Right ventricle myocardium inferior (tissue), 1 donor: ENCODE measurements at places on chromosomes 1 and 21. TPM values are rescaled to one million over a fixed set of nuclear protein-coding genes. Genes with fewer than 3 reads are reported as not detected.

Gene NLRP3
- total RNA-seq: 1.2 TPM

Gene C1orf74
- total RNA-seq: 1.8 TPM

Gene RUNX3
- 1.8 TPM for total RNA-seq

Gene CFAP107
- not detected for total RNA-seq

Gene SMCP
- not detected for total RNA-seq

Gene HHIPL2
- not detected for total RNA-seq

Gene C1orf226
- total RNA-seq: 4.6 TPM

Gene NTNG1
- total RNA-seq: 0.38 TPM

Gene KRTAP24-1
- total RNA-seq: not detected

Gene S100A10
- 290 TPM for total RNA-seq

Gene FHAD1
- total RNA-seq: not detected

Gene FLG2
- total RNA-seq: not detected

Gene BARHL2
- total RNA-seq: not detected

Gene SAMSN1
- 2.4 TPM for total RNA-seq

Gene TCEANC2
- total RNA-seq: 4.7 TPM

Gene CLDN8
- not detected for total RNA-seq

Gene FCRL5
- not detected for total RNA-seq

Gene ACTL8
- not detected for total RNA-seq
